Activated T-cell treated with anti-CD3 and anti-CD28 coated beads, Interleukin-2, amount 50 U/mL, for 48 hours (primary cell): ENCODE measurements at places on chromosomes 12 and 14.

DNA sequence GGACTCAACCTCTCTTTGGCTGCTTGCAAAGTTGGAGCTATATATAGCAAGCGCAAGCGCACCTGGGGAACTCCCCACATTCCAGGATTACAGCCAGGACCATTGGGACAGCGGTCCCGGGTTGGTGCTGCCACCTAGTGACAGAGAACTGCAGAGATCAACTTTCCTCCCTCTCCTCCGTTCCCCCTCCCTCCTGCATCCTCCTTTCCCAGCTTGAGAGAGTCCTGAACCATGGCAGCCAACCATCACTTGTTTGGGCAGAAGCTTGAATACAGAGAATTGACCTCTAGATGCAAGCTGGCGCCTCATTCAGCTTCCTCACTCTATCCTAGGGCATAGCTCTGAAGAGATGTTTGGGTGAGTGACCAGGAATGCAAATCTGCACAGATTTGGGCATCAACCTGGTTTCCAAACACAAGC is 17.4 kb upstream of the FLVCR2 start:
- DNase-seq: peak; percentile 68

GRCh38 chr14:35146711-35147149 is 24.4 kb downstream of the PRORP start:
- no peak for DNase-seq

DNA sequence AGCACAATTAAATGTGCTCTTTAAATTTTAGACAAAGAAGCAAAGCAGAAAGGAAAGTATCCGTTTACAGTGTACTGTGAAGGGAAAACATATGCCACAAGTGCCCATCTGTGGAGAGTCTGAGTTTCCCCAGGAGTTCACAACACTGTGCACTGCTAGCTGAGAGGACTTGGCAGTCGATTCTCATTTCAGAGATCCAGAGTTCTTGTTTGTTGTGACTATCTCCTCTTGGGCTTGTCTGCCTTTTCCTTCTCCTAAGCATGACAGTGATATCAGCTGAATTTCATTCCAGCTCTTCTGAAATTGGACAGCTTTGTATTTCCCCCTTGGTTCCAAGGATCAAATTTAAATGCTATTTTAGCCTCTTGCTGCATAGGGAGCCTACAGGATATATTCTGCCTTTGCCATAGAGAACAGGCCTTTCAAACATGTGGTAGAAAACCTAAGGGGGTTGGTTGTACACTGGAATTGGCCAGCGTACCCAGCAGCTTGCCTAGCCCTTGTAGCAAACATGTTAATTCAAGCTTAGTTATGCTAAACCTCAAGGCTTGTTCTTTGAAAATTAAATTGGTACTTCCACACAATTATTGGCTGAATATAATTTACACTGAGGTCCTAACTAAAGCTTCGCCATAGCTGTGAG is 259.2 kb upstream of the NOVA1 start:
- no peak for DNase-seq

DNA sequence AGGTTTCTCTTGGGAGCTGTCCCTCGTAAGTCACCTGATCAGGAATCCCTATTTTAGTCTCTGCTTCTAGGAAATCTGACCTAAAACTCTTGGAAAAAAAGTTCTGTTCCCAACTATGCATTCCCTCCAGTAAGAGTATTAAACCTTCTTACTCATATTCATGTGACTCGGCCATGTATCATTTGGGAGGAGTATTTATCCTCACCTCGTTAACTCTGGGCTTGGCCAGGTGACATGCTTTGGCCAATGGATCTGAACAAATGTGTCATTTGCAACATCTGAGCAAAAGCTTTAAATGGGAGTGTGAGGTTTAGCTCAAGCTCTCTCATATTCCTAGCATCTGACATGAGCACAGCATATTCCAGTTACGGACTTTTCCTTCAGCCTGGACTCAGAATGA is 226.8 kb downstream of the NUAK1 start:
- no peak for DNase-seq

DNA sequence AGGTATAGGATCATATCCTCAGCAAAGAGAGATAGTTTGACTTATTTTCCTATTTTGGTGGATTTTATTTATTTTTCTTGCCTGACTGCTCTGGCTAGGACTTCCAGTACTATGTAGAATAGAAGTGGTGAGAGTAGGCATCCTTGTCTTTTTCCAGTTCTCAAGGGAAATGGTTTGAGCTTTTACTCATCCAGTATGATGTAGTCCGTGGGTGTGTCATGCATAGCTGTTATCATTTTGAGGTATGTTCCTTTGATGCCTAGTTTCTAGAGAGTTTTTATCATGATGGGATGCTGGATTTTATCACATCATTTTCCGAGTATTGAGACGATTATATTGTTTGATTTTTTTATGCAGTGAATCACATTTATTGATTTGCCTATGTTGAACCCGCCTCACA is 97.2 kb downstream of the MGAT4C start:
- no peak for DNase-seq

- DNase-seq: peak; percentile 4
These were observed 12.7 kb downstream of the PROX2 start for GRCh38 chr14:74863274-74863673.

DNA sequence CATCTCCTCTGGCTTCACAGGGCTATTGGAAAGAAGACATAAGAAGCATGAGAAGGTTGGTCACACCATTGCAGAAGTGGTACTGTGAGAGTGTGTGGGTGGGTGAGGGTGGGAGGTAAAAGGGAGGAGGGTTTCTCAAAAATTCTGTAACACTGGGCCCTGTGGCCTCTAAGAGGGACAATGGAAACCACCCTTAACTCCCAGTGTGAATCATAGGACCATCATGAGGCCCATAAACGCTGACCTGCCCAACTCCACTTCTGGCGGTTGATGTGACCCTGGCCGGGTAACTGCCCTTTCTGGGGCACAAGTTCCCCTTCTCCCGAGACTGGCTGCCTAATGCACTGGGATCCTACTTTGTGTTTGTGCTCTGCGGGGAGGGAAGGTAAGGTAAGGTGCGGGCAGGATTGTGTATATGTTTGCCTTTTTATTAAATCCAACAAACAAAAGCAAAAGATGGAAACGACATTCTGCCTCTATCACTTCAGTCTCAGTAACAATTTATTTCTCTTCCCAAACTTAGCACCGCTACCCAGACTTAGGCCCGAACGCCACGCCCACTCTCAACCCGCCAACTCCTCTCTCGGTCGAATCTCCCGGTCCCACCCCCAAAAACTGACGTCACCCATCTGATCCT is 551 bp downstream of the METTL1 start:
- peak; percentile 94 for DNase-seq

- no peak for DNase-seq
These were observed 418.9 kb downstream of the NAV3 start for GRCh38 chr12:78249578-78249977.

GRCh38 chr12:69666798-69667197 is 32.3 kb downstream of the BEST3 start:
- no peak for DNase-seq

DNA sequence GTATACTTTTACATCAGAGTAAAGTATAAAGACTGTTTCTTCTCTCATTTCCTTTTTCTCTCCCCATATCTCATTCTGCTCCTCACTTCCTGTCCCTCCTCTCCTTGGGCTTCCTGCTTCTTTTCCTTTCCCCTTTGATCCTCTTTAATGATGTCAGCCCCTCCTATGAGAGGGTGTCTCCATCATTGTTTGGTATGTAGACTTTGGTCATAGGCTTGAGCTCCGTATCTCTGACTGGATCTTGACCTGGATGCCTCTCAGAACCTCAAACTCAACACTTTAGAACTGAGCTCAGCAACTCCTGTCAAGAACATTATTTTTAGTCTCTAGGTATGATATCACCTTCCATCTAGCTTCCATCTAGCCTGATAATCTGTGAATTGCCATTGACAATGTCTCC is 50.3 kb downstream of the AKAP6 start:
- no peak for DNase-seq

GRCh38 chr12:95413576-95413975 is 60.4 kb upstream of the METAP2 start:
- no peak for DNase-seq

DNA sequence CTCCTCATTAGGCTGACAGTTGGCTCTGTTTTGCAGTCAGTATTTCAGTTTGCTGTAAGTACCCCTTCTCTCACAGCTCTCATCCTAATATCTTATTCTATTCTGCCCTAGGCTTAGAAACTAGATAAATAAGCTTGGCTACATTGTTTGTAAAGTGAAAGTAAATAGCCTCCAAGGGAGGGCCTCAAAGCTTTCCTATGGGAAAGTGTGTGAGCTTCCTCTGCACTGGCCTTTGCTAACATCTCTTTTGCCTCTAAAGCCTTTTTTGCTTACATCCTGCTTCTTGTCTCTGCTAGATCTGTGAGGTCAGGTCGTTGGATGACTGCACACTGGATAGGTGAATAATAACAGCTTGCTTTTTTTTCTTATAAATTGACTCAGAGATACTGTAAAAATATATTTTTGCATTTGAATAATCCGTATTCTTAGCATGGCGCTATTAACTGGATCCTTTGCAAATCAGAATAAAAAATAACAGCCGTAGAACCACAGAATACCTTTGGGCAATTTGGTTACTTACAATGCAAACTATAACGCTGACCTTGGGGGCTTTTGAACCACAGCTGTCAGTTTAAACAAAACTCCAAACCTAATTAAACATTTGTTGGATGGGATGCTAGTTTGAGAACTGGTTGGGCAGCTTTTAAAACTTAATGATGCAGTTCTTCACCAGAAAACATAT is 55.1 kb downstream of the TTC6 start:
- DNase-seq: no peak

- peak; percentile 94 for DNase-seq
These were observed at the start of gene RNF212B for GRCh38 chr14:23237772-23238594. Gene RNF212B (plus strand): TSS chr14:23237936. CDS start chr14:23240346, 2,410 bp downstream.

GRCh38 chr12:65204886-65205525 is 35.6 kb downstream of the LEMD3 start:
- no peak for DNase-seq

GRCh38 chr12:52916216-52916615 is 11.3 kb upstream of the KRT8 start:
- no peak for DNase-seq
